ENCODE measurements at places on chromosomes 1 and 21.

GRCh38 chr1:15968172-15968571 is 7.7 kb downstream of the ZBTB17 start:
- DNase-seq: no peak

DNA sequence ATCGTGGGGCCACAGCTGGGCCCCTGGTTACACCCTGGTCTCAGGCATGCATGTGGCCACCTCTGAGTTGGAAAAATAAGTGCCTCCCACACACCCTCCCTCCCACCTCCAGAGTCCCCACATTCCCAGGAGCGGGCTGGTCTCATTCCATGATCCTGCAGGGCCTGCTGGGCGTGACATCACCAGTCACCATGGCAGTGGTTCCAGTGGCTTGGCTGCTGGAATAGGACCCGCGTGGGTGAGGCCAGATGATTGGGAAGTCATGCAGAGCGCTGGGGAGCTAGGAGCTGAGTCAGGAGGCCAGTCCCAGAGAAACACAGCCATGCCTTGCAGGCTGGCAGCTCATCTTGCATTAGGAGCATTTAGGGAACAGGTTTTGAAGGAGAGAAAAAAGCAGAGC is 125.4 kb upstream of the TMEM51 start:
- no peak for DNase-seq

DNA sequence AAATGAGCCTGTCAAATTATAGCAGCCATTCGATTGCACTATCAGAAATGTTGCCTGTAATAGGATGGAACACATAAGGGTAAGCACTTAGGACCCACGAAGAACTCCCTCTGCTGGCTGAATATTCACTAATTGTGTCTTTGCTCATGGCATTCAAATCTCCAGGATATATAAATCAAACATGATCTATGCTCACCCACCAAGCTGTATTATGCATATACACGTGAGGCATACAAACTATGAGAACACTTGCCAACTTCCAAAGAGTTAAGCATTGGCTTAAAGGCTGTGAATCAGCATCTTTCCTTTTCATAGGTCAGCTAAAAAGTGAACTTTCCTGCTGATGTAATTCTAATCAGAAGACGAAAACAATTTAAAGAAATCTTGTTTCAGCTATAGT is 34.5 kb downstream of the TMPRSS15 start:
- no peak for DNase-seq

DNA sequence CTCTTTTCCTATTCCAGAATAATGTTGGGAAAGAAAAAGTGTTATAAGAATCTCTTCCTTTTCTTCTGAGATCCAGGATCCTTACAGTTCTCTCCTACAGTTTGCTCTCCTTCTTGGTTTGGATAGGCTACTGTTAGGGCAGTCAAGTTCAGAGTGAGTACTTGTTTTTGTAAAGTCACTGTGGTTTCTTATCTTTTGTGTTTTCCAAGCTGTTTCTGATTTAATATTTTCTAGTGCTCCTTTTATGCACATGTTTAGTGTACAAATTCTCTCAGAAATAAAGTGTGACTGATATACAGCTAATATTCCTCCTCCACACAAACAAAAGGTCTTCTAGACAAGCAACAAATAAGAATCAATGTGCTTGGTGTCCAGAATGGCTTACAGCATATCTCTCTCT is 107.7 kb downstream of the BACH1 start:
- DNase-seq: no peak

GRCh38 chr1:154773551-154773950 is 96.5 kb downstream of the KCNN3 start:
- DNase-seq: no peak

All from activated T-cell treated with anti-CD3 and anti-CD28 coated beads for 1 hour (primary cell).